ENCODE measurements at places on chromosomes 7 and 10.

- no peak for DNase-seq
Observed at GRCh38 chr7:107494315-107494751, 24.5 kb downstream of the GPR22 start.

DNA sequence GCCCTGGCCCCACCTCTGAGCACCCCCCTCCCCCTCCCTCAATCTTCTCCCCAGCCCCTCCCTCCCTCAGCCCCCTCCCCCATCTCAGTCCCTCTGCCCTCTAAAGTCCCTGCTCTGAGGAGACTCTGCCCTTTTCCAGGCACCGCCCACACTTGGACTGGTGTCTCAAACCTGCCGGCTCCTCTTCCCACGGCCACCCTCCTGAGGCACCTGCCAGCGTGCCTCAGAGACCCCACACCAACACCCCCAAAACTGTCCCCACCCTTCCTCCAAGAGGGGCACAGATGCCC, 34.6 kb upstream of the HSPB1 start:
- no peak for DNase-seq

GRCh38 chr7:140653319-140654108, 12.9 kb upstream of the DENND2A start:
- DNase-seq: peak; percentile 65

DNA sequence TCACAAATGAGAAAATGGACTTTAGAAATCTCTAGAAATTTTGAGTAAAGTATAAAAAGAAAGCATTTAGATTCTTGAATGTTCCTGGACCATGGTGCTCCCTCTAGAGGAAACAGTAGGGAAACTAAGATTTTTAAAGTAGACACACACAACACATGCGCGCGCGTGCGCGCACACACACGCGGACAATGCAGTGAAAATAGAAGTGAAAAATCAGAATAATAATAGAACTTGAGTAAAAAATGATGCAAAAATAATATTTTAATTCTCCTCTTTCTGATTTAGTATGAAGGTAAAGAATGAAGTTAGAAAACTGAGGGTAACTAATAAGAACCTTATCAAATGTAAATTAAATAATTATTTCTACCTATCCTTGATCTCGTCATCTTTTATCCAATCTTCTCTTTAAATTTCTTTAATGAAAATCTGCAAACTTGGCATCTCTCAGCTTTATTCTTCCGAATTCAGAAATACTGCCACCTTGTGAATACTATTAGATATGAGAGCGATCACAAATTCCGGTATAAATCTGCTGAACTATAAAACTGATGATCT, 117.0 kb upstream of the AMPH start:
- DNase-seq: no peak

GRCh38 chr7:75725306-75725705, 13.4 kb downstream of the HIP1 start:
- no peak for DNase-seq

DNA sequence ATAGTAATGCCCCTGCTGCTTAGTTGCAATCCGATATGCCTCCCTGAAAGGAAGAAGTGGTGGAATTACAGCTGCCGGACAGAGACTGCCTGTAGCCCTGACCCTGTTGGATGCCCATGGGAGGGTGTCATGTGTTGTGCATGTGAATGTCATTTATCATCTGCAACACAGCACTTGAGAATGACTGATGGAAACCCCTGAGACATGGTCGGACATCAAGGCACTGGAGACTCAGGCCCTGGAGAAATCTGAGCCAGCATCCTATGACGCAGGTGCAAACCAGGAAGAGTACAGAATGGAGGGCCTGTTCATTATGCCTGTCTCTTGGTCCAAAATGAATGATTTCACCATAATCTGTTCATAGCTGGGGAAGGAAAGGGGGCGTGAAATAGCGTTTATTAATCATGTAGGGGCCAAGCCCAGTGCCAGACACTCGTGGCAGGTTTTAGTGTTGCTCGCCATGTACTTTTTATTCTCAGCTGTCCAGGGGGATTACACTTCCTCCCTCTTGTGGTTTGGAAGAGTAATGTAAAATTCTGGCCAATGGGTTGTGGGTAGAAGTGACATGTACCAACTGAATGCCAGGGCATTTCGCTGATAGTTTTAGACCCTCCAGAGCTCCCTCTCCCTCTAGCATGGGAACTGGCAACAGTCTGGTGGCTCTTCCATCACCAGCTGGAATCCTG, 23.0 kb upstream of the LEP start:
- DNase-seq: no peak

DNA sequence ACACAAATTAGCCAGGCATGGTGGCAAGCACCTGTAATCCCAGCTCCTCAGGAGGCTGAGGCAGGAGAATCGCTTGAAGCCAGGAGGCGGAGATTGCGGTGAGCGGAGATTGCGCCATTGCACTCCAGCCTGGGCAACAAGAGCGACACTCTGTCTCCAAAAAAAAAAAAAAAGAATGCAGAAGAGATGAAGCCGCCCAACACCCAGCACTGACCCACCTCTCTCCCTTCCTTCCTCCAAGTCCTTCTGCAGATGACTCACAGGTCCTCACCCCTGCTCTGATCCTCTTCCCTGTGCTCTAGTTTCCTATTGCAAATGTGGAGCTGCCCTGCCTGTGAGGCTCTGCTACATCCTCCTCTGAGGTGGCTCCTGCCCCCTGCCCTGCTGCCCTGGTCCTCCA, 22.0 kb upstream of the OPALIN start:
- DNase-seq: no peak

DNA sequence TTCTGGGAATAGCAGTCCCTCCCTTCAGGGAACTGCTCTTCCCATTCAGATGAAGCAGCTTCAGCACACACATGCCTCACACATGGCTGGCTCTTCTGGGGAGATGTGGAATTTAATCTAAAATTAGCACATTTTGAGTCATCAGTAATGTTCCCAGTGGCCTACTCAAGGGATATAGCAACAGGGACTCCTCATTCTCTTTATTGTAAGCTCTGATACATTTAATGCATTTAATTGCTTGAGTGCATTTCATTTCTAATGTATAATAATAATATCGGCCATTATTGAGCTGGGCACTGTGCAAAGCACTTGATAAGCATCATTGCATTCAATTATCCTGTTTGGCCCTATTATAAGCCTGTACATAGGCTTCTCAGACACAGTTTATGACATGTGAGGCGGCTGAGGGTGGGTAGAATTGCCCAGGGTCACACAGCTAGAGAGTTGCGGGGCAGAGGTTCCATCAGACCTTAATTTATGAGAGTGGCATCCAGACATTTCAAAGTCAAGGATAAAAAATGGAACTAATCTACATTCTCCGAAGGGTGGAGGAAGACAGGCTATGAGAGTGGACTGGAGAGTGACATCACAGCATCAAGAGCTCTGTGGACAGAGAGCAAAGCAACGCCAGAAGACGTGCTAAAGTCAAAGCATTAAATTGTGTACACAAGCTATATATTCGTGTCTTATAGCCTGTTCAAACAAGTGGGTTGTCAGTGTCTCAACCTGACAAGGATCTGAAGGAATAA, 76.8 kb downstream of the LANCL2 start:
- no peak for DNase-seq

GRCh38 chr10:62985807-62986600, 147.1 kb upstream of the NRBF2 start:
- DNase-seq: no peak
